Stimulated activated CD4-positive, alpha-beta T cell treated with anti-CD3 and anti-CD28 coated beads, Interleukin-2, amount 100 ng/mL, for 4 hours (primary cell): ENCODE measurements at places on chromosomes 11 and 22.

DNA sequence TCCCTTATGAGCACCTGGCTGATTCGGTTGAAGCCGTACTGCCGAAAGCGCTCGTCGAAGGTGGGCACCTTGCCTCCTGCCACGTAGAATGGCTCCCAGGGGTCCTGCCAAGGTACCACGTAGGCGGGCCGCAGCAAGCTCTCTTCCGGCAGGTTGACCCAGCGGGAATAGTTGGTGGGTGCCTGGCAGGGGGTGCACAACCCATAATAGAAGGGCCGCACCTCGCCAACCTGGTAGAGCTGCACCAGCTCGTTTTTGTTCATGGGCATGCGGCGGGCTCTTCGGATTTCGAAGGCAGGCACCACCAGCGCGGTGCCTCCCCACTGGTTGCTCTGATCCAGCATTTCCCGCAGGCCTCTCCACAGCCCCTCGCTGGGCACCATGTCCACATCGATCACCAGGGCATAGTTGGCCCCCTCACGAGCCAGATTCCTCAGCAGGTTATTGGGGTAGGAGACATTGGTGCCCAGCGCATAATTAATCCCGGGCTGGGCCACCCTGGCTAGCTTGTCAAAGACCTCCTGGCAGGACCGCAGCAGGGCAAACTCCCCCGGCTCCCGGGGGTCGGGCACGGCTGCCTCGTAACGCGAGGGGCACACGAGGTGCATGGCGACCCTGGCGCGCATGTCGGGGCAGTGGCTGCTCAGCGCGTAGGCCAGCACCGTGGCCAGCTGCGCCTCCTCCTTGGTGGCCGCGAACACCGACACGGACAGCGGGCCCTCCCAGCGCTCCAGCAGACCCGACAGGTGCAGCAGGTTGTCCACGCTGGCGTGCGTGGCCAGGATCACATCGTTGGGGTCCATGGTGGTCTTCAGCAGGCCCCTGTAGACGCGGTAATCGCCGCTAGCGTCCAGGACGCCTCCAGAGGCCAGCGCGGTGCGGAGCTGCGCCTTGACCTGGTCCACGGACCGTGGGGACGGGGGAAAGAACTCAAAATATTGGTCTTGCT, 679 bp downstream of the B4GAT1 start:
- DNase-seq = no peak

- no peak for DNase-seq
Observed at GRCh38 chr11:130054966-130055365, 14.7 kb upstream of the APLP2 start.

GRCh38 chr11:25876456-25876965, 455.4 kb upstream of the ANO3 start:
- DNase-seq = no peak

DNA sequence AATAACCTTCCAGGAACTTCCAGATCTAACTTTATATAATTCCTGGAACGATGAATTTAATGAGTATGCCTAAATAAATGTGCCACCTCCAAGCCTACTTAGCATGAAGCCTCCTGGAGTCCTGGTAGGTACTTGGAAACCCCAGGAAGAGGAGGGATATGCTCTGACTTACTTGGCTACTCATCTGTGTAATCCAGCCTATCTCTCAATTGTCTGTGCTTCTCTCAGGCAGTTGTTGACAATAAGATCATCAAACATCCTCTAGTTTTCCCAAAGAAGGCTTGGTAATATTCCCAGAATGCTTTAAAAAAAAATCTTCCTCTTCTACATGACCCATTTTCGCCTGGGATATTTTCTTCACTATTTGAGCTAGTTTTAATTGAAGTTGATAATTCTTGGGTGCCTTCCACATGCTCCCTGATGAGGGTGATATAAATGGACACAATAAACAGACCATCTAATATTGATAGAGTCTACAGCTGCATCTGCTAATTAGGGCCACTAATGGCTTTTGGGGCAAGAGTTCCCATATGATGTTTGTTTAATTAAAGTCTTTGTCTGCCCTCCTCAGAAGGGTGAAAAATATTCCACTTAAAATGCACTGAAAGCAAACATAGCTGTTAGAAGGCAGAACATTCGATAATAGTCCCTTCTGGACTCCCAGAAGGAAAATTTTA, 75.5 kb upstream of the RAB38 start:
- no peak for DNase-seq

- DNase-seq = no peak
Observed at GRCh38 chr11:112719736-112720525, 241.3 kb upstream of the NCAM1 start.

GRCh38 chr11:465896-466530, 15.9 kb downstream of the PTDSS2 start:
- DNase-seq = no peak

GRCh38 chr11:125207866-125208425, 43.4 kb downstream of the PKNOX2 start:
- no peak for DNase-seq

DNA sequence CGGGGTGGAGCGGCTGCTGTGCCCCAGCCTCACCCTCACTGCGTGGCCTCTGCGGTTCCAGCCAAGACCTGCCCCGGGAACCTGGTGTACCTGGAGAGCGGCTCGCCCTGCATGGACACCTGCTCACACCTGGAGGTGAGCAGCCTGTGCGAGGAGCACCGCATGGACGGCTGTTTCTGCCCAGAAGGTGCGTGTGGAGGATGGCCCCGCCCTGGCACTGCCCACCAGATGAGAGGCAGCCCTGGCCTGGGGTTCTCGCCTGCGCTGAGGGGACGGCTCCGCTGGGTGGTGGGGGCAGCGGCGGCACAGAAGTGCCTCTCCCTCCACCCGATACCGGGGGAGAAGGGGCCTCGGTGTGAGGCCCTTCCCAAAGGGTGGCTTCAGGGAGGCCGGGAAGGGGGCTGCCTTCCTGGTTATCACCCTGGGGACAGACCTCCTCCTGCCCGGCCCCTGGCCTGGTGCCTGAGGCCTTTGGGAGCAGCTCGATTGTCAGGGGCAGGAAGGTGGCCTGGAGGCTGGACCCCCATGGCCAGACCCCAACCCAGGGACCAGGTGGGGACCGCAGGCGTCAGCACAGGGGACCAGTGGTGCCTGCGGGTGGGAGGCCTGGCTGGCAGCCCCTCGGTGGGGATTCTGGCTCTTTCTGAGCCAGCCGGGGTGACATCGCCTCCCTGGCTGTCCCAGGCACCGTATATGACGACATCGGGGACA, 7.1 kb downstream of the MUC2 start:
- DNase-seq = no peak

GRCh38 chr11:123439616-123440015, 9.5 kb downstream of the GRAMD1B start:
- DNase-seq = no peak

DNA sequence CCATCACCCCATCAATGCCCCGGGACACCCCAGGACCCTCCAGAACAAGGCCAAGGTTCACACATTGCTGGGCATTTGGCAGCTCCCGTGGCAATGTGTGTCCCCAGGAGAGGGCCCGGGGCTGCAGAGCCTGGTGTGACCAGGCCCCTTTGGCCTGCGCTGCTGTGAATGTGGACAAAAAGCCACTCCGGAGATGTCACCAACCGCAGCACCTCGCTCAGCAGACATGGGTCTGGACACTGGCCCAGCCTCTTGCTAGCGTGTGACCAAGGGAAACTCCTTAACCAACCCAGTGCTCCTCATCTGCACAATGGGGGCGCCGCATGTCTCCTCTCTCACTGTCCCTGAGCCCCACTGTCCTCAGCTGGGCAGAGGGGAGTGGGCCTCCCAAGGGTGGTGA, 8.0 kb upstream of the CHADL start:
- no peak for DNase-seq

GRCh38 chr11:122248131-122248530, 132.1 kb upstream of the BLID start:
- no peak for DNase-seq

- DNase-seq = no peak
Observed at GRCh38 chr11:107011977-107012376, 6.3 kb downstream of the GUCY1A2 start.

GRCh38 chr11:79067352-79067679, 373.5 kb downstream of the TENM4 start:
- no peak for DNase-seq

GRCh38 chr11:112321501-112322172, 61.0 kb upstream of the PLET1 start:
- no peak for DNase-seq

DNA sequence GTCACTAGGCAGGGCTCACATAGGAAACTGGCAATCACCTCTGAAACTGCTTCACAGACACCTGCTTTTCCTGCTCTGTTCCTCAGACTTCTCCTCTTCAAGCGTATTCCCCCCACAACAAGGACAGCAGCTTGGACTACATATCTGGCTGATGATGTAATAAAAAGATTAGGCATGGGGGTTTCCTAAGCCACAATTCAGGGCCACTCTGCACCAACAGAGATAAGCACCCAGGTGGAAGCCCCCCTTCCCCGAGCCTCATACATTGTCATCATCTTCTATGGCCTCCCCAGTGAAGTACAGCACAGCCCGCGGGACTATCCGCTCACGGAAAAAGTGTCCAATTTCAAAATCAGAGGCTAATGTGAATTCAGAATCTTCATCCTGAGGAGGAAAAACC, 25.0 kb upstream of the PHLDA2 start:
- DNase-seq = no peak

GRCh38 chr11:67999704-68000103, 4.2 kb downstream of the UNC93B1 start:
- DNase-seq = no peak

DNA sequence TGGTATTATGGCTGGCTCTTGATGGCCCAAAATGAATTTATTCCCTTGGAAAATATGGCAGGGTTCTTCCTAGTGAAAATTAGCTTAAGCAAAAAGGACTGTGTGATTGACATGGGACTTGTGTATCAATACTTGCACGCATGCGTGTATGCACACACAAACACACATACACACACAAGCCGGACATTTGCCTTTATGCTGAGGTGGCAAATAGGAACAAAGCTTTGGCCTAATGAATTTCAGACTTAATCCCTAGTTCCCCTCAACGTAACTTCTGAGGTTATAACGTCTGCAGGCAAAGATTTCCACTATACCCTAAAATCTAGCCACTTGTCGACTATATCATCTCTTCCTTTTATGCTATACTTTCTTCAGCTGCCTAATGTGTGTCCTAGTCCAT, 2.9 kb upstream of the OR52I2 start:
- no peak for DNase-seq

DNA sequence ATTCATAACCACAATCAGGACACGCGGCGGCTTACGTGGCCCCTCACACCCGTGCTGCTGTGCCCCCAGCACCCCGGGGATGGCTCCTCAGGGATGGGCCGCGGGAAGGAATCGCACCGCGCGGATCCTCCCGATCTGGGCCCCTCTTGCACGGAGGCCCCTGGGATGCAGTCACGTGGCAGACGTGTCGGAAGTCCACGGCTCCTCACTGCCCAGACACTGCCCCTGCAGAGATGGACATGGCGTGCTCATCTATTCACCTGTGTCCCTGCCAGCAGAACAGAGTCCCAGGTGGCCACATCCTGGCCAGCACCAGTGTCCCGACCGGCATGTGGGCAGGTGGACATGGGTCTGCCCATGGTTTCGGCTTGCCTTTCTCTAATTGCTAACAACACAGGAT, 12.8 kb downstream of the MOB2 start:
- no peak for DNase-seq

- no peak for DNase-seq
Observed at GRCh38 chr11:126857860-126858808, 142.4 kb downstream of the KIRREL3 start.

DNA sequence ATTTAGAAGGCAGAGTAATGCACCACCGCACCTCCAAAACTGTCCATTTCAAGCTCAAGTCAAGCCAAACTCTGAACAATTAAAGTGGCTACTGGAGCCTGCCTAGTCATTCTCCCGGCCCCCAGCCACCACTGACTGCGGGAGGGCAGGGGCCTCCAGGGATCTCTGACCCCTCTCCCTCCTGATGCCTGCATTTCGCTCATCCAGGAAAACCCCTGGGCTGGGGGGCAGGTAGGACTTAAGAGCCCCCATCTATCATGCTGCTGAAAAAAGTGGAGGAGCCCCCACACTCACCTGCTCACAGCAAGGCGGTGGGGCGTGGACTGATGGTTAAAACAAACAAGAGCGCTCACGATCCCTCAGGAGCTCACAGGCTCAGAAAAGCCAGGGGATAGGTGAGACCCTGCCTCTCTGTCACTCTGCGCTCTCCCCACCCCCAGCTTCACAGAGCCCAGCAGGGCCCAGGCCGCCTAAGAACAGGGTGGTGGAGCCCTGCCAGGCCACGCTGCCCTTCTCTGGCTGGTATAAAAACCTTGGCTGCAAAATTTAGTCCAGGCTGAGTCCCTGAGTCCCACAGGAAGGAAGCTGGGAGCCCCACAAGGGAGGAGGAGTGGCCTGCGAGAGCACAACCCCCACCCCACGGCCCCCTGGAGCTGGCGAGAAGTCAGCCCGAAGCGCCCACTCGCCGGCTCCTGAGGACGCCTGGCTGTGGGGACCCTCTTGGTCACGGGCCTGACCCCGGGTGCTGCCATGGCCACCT, 21.0 kb upstream of the MOB2 start:
- no peak for DNase-seq

DNA sequence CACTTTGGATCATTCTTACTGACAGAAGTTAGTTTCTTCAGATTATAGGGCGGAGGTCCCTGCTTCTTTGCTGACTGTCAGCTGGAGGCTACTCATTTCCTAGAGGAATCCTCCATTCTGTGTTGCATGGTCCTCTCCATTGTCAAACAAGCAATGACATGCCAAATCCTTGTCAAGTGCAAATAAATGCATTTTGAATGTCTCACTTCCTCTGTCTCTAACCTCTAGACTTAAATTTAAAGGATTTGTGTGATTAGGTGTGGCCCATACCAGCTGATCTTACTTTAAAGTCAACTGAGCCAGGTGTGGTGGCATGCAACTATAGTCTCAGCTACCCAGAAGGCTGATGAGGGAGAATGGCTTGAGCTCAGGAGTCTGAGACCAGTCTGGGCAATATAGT, 458.4 kb upstream of the CCDC179 start:
- no peak for DNase-seq

- DNase-seq = no peak
Observed at GRCh38 chr22:44537015-44537414, 39.0 kb upstream of the RTL6 start.

- DNase-seq = no peak
Observed at GRCh38 chr22:38097058-38097457, 13.1 kb upstream of the SLC16A8 start.

DNA sequence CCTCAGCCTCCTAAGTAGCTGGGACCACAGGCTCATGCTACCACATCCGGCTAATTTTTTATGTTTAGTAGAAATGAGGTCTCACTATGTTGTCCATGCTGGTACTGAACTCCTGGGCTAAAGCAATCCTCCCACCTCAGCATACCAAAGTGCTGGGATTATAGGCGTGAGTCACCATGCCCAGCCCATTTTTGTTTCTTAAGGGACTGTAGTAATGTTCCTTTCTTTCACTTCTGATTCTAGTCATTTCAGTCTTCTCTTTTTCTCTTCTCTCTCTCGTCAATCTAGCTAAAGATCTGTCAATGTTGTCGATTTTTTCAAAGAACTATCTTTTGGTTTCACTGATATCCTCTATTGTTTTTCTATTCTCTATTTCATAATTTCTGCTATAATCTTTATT, 111.0 kb upstream of the APOA1 start:
- no peak for DNase-seq

- no peak for DNase-seq
Observed at GRCh38 chr22:35315855-35316745, 16.4 kb downstream of the TOM1 start.

- DNase-seq = no peak
Observed at GRCh38 chr11:47587723-47588326, 1.3 kb downstream of the FAM180B start.

- DNase-seq = no peak
Observed at GRCh38 chr11:68163691-68164090, 42.5 kb upstream of the CHKA start.

GRCh38 chr11:73537969-73538368, 59.9 kb downstream of the FAM168A start:
- no peak for DNase-seq
